Neural crest cell (in vitro differentiated cells): ENCODE measurements at places on chromosomes 5 and 9.

DNA sequence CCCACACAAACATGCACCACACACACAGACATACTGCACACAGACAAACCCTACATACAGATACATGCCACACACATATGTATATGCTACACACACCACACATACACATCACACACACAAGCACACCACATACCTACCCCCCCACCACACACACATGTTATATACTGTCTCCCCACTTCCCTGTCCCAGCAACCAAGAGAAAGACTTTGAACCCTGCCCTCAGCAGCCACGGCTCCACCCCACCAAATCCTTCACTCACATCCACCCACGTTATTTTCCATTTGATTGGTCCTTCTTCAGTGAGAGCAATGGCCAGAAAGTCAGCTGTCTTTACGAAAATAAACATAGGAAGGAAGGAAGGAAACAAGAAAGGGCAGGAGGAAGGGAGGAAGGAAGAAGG lies 479.8 kb downstream of the DIRAS2 start:
- no peak overlapping the region for H3K27ac ChIP-seq
- DNase-seq = no peak
- H3K4me1 ChIP-seq = peaks cover 4% of the 10 kb centered on the region
- H3K27me3 ChIP-seq = no peaks in the 10 kb centered on the region
- H3K4me3 ChIP-seq = no peak overlapping the region

- no peaks in the 10 kb centered on the region for H3K27me3 ChIP-seq
- H3K4me3 ChIP-seq = no peak overlapping the region
- H3K36me3 ChIP-seq = peaks cover 68% of the 10 kb centered on the region
- peaks cover 6% of the 10 kb centered on the region for H3K4me1 ChIP-seq
- H3K27ac ChIP-seq = no peak overlapping the region
These were observed 14.5 kb downstream of the TBCA start for GRCh38 chr5:77761606-77762005.

DNA sequence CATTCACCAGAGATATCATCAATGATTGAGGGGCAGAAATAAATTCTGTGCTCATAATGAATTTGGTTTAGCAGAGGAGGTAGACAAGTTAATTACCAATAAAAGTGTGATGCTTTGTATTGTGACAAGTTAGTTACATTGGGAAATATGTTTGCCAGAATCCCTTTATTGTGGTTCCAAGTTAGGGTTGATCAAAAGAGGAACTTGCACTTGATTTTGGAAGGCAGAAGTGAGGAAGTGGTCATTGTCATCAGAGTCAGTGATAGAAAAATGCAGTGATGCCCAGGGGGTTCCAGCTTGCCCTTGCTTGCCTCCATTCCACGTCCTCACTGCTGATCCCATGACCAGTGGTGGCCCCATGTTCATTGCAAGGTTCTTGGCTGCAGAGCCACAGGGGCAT lies 69.7 kb downstream of the SVEP1 start:
- no peaks in the 10 kb centered on the region for H3K36me3 ChIP-seq
- peaks cover 2% of the 10 kb centered on the region for H3K27me3 ChIP-seq
- peaks cover 3% of the 10 kb centered on the region for H3K4me1 ChIP-seq
- H3K27ac ChIP-seq = no peak overlapping the region
- H3K4me3 ChIP-seq = no peak overlapping the region
- no peak for DNase-seq

DNA sequence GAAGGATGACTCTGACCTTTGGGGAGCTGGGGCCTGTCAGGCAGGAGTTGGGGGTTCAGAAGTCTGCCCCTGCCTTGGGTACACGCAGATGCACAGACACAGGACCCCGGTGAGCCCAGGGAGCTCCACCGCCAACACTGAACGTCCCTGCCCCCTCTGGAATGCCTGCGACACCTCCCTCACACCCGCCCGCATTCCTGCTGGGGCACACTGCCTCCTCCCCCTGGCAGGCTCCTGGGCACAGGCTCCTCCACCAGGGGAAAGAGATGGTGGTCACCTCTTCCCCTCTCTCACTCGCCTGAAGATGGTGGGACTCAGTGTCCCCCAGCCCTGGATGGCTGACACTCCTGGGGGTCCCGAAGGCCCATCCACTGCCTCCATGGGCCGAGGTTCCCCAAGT lies 12.0 kb downstream of the CRB2 start:
- H3K27ac ChIP-seq = no peak overlapping the region
- DNase-seq = no peak
- peaks cover 29% of the 10 kb centered on the region for H3K4me1 ChIP-seq

GRCh38 chr9:21294904-21295538 lies 10.1 kb downstream of the IFNA5 start:
- DNase-seq = no peak
- peaks cover 52% of the 10 kb centered on the region for H3K27me3 ChIP-seq
- H3K4me1 ChIP-seq = no peaks in the 10 kb centered on the region
- no peak overlapping the region for H3K27ac ChIP-seq
- no peaks in the 10 kb centered on the region for H3K36me3 ChIP-seq

DNA sequence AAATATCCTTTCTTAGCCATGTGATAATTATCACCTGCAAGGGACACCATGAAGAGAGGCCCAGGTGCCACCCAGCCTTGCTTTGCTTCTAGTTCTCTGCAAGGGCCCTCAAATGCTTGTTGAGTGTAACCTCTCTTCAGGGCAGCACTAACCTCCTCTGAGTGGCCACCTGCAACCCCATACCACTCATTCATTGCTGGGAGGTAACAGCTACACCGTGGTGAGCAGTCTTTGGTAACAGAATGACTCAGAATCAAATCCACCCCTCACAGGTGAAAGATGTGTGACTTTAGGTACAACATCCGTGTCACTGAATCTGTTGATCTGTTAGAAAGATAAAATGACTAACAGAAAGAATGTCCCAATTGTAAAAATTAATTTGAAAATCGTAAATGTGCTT lies 365.1 kb upstream of the TRPC7 start:
- no peak overlapping the region for H3K4me3 ChIP-seq
- no peaks in the 10 kb centered on the region for H3K36me3 ChIP-seq
- H3K27me3 ChIP-seq = peaks cover 4% of the 10 kb centered on the region
- DNase-seq = no peak

DNA sequence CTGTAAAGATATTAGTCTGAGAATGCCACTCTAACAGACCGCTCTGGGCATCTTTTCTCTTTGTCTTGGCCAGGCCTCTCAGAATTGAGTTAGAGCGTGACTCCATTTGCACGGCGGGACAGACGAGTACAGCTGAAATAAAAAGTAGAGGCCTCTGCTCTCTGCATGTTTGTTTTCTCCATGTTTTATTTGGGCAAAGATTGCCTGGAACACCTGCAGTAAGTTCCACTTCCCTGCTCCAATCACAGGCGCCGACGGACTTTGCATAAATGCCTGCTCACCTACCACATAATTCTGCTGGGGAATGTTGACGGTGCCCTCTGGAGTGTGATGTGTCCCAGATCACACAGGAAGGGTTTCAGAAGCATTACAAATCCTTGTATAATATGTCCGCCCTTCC lies 10.6 kb downstream of the SPOCK1 start:
- no peak for DNase-seq
- no peak overlapping the region for H3K4me3 ChIP-seq
- no peaks in the 10 kb centered on the region for H3K27me3 ChIP-seq
- H3K27ac ChIP-seq = no peak overlapping the region
- peaks cover 6% of the 10 kb centered on the region for H3K4me1 ChIP-seq

- no peak overlapping the region for H3K27ac ChIP-seq
- peaks cover 5% of the 10 kb centered on the region for H3K27me3 ChIP-seq
- H3K4me3 ChIP-seq = peak overlapping the region; percentile 37
- H3K36me3 ChIP-seq = peaks cover 20% of the 10 kb centered on the region
- H3K4me1 ChIP-seq = peaks cover 22% of the 10 kb centered on the region
These were observed 6.5 kb downstream of the TLE1 start for GRCh38 chr9:81682797-81683196.

GRCh38 chr9:127642082-127642740 lies 30.1 kb downstream of the STXBP1 start:
- H3K36me3 ChIP-seq = no peaks in the 10 kb centered on the region
- no peak for DNase-seq
- no peak overlapping the region for H3K4me3 ChIP-seq
- no peaks in the 10 kb centered on the region for H3K27me3 ChIP-seq

- H3K27ac ChIP-seq = no peak overlapping the region
- H3K36me3 ChIP-seq = no peaks in the 10 kb centered on the region
- no peaks in the 10 kb centered on the region for H3K27me3 ChIP-seq
- H3K4me3 ChIP-seq = no peak overlapping the region
- no peaks in the 10 kb centered on the region for H3K4me1 ChIP-seq
- no peak for DNase-seq
These were observed 101.8 kb upstream of the MAST4 start for GRCh38 chr5:66494437-66494836.

DNA sequence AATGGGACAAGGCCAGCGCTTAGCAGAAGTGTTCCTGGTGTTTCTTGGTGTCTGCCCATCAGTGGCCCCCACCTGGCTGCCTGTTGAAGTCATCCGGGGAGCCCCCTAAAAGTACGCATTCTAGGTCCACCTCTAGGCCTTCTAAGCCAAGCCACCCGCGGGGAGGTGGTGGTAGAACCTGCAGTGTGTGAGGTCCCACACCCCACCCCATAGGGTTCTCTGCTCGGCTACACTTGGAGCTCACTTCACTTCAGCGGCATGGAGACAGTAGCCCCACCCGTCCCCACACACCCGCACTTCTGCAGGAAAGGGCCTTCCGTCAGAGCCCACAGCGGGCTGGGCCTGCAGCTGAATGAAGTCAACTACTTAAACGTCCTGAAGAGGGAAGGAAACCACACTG lies 29.6 kb upstream of the FCN2 start:
- DNase-seq = no peak
- H3K36me3 ChIP-seq = no peaks in the 10 kb centered on the region
- no peak overlapping the region for H3K27ac ChIP-seq

GRCh38 chr9:35945341-35946018 lies 12.5 kb downstream of the OR2S2 start:
- H3K4me3 ChIP-seq = peak overlapping the region; percentile 39
- no peaks in the 10 kb centered on the region for H3K36me3 ChIP-seq
- H3K27ac ChIP-seq = no peak overlapping the region
- DNase-seq = peak; percentile 84
- H3K4me1 ChIP-seq = peaks cover 5% of the 10 kb centered on the region

DNA sequence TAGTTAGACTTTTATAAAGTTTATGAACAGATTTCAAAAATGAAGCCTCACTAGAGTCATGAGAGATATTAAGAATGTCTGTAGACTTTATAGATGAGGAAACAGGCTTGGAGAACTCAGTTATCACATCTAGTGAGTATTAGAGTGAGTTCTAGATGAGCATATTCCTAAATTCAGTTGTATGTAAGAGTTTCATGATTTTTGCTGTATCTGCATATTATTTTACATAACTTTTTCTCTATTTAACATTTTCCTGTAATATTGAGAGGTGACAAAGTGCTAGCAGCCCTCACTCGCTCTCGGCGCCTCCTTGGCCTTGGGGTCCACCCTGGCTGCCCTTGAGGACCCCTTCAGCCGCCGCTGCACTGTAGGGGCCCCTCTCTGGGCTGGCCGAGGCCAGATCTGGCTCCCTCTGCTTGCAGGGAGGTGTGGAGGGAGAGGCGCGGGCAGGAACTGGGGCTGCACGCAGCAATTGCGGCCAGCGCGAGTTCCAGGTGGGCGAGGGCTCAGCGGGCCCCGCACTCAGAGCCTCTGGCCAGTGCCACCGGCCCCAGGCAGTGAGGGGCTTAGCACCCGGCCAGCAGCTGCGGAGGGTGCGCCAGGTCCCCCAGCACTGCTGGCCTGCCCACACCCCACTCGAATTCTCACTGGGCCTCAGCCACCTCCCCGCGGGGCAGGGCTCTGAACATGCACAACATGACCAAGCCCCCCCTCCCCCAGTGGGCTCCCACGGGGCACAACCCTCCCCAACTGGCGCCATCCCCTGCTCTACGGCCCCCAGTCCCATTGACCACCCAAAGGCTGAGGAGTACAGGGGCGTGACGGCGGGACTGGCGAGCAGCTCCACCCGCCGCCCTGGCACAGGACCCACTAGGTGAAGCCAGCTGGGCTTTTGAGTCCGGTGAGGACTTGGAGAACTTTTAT lies 182.1 kb downstream of the TLE1 start:
- H3K4me1 ChIP-seq = no peaks in the 10 kb centered on the region
- no peak overlapping the region for H3K4me3 ChIP-seq
- no peak overlapping the region for H3K27ac ChIP-seq
- no peaks in the 10 kb centered on the region for H3K27me3 ChIP-seq
- no peaks in the 10 kb centered on the region for H3K36me3 ChIP-seq

DNA sequence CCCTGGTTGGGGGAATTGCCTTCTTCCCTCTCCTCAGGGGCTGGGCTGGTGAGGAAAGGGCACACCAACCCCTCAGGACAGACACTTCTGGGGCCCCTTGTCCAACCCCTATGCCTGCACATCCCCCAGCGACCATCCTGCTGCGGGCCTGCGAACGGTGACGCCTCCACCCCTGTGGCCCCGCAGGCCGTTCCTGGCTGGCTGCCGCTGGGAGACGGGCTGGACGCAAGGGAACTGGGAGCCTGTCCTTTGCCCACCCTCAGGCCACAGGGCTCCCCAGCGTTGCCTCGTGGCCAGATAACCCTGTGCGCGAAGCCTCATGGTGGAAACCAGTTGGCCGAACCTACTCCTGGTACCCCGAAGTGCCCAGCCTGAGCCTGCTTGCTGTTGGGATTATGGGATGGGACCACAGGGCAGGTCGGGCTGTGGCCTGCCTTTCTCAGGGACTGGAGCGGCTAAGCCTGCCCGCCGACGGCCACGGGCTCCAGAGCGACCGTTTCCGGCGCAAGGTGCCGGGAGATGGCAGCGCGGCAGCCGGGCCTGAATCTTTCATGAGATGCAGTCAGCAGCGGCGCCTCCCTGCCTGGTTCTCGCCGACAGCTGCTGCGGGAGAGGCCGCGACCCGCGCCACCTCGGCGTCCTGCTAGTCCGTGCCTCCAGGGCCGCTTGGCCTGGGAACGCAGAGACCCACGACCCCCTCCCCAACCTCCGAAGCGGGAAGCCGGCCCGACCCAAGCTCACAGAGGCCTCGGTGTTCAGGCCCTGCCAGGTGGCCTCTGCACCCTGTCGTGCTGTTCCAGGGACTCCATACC lies 6.5 kb upstream of the PITX1 start:
- no peak overlapping the region for H3K4me3 ChIP-seq
- no peaks in the 10 kb centered on the region for H3K36me3 ChIP-seq
- DNase-seq = no peak
- H3K27me3 ChIP-seq = peaks cover 95% of the 10 kb centered on the region

GRCh38 chr9:70683841-70684240 lies 269.4 kb upstream of the KLF9 start:
- no peak overlapping the region for H3K27ac ChIP-seq
- no peak overlapping the region for H3K4me3 ChIP-seq
- no peaks in the 10 kb centered on the region for H3K27me3 ChIP-seq
- DNase-seq = no peak
- no peaks in the 10 kb centered on the region for H3K36me3 ChIP-seq

DNA sequence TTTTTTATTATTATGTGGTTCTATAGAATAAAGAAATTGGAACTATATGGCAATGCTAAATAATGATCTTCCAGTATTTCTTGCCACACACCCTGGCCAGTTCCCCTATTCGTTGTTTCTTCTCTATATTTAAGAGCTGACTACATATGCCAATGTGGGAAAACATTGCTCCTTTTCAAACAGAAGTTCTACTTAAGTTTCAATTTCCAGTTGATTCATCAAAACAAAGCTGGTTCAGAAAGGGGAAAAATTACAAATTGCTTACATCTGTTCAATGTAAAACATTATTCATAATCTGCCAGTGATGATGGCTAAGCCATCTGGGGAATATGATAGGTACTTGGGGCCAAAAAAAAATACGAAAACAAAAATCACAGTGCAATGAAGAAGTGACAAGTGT lies 76.9 kb downstream of the ST8SIA4 start:
- no peaks in the 10 kb centered on the region for H3K27me3 ChIP-seq
- no peak for DNase-seq
- H3K4me1 ChIP-seq = peaks cover 9% of the 10 kb centered on the region
- peak overlapping the region; percentile 72 for H3K27ac ChIP-seq

GRCh38 chr5:73519531-73520283 lies 21.5 kb downstream of the BTF3 start:
- no peaks in the 10 kb centered on the region for H3K36me3 ChIP-seq
- peaks cover 8% of the 10 kb centered on the region for H3K4me1 ChIP-seq
- peak; percentile 63 for DNase-seq
- H3K27ac ChIP-seq = no peak overlapping the region
- H3K4me3 ChIP-seq = no peak overlapping the region
- H3K27me3 ChIP-seq = no peaks in the 10 kb centered on the region
